ENCODE measurements at places on chromosomes 12 and 14.

- no peak for DNase-seq
Measured at GRCh38 chr14:104215706-104216334, 77.4 kb downstream of the KIF26A start.

- no peak for DNase-seq
Measured at GRCh38 chr12:78441737-78442453, 422.7 kb upstream of the SYT1 start.

DNA sequence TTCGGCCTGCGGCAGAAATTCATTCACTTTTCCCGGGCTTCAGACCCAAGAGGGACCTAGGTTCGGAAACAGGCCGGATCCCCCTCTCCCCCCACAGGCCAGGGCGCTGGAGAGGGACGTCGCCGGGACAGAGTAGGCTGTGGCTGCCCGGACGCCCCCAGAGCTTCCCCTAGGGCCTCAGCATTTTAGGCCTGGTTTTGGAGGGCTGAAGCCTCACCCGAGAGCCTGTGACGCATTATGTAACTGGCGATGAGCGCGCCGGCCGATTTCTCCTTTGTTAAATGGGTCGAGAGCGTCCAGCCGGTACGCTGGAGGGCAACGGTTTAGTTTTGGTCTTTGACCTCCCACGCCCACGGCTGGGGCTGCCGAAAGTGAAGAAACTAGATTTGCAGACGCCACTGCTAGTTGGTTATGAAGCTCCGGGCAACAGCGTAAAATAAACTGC, 657 bp downstream of the PEBP1 start:
- DNase-seq = no peak

DNA sequence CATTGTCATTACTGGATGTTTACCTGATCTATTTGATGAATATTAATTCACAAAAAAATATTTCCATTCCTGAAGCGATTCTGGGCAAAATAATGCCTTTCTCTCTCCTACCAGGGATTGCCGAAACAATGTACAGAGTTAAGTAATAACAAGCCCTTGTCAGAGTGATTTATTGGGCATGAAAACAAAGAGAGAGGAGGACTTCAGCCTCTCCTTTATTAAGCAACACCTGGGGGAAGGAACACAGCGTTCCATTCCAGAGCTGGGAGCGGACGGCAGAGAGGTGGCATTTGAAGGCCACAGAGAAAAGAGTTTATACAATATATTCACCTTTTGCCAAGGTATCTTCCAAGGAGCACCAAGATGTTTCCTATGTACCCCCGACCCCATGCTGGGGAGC, 165.8 kb downstream of the KSR2 start:
- no peak for DNase-seq

DNA sequence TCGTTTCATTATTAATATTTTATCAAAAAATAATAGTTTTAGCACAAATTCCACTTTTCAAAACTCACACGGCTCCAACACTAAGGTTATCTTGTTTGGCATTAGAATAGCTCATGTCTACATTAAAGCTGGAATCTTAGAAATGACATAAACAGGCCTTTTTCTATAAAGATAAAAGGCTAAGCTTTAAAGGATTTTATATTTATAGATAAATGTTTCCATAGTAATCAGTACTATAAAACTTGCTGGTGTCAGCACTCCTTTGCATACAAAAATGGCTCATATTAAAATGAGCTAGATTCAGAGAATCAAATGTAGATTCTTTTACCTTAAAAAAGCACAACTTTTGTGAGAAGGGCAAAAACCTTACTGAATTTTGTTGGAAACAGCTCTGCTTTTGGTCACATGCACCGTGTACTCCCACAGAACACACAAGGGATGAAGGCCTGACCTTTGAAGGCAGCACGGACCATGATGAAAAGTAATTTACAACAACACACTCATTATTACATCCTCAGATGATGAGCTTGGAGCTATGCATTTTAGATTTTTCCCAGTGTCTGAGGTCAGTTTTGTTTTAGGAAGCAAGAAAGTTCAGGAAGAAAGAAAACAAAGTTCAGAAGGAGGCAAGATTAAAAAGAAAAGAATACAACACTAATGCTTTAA, 202.8 kb downstream of the BCAT1 start:
- no peak for DNase-seq

- DNase-seq = no peak
Measured at GRCh38 chr12:80200414-80200813, 101.1 kb downstream of the OTOGL start.

- no peak for DNase-seq
Measured at GRCh38 chr12:94079566-94080340, 68.6 kb upstream of the PLXNC1 start.

DNA sequence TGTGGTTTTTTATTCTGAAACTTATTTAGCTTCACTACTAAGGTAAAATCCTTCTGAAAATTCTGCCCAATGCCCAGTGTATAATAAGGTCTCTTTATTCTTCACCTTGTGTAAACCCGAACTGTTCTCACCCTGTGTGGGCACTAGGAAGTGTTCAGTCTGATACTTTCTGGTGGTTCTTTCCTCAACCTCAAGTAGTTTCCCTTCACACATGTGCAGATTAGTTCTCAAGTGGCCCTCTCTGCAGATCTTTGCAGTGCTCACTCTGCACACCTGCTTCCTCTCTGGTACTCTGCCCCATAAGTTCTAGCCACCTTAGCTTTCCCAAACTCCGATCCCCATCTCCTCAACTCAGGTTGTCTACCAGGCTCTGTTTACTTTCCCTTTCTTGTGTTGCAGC, 61.6 kb downstream of the RAD51B start:
- no peak for DNase-seq

GRCh38 chr12:6952121-6952862, 1.1 kb downstream of the PTPN6 start:
- DNase-seq = no peak

GRCh38 chr12:75665216-75665615, 153.8 kb upstream of the KRR1 start:
- DNase-seq = no peak

- no peak for DNase-seq
Measured at GRCh38 chr12:122182887-122183587, at the start of gene LRRC43. LRRC43 (plus strand) TSS chr12:122183123; CDS start chr12:122183145, 22 bp downstream.

DNA sequence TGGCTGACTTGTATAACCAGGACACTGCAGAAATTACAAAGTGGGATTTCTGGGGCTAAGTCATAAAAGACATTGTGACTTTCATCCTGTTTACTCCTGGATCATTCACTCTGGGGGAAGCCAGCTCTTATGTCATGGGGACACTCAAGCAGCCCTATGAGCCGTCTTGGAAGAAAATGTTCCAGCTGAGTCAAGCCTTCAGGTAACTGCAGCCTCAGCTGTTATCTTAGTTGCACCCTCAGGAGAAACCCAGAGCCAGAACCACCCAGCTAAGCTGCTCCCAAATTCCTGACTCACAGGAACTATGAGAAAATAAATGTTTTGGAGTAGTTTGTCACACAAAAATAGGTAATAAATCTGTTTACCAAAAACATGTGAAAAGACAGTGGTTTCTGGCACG, 43.1 kb upstream of the GXYLT1 start:
- DNase-seq = no peak

DNA sequence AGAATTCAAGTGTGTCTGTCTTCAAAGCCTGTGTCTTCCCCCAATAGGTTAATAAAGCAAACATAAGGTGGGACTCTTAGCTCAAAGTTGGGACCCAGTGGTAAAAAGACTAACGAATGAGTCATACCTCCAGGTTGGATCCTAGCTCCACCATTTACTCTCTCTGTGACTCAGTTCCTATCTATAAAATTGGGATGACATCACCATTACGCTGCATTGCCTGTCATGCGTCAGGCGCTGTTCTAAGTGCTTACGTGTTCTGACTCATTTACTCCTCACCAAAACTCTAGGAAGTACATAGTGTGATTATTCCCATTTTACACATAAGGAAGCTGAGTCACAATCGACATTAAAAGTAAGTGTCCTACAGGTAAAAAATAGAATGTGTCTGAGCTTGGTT, 915.8 kb downstream of the VRK1 start:
- DNase-seq = no peak

GRCh38 chr14:77059276-77059915, 30.9 kb upstream of the IRF2BPL start:
- peak; percentile 55 for DNase-seq

GRCh38 chr12:19419086-19419485, 20.2 kb upstream of the AEBP2 start:
- no peak for DNase-seq

DNA sequence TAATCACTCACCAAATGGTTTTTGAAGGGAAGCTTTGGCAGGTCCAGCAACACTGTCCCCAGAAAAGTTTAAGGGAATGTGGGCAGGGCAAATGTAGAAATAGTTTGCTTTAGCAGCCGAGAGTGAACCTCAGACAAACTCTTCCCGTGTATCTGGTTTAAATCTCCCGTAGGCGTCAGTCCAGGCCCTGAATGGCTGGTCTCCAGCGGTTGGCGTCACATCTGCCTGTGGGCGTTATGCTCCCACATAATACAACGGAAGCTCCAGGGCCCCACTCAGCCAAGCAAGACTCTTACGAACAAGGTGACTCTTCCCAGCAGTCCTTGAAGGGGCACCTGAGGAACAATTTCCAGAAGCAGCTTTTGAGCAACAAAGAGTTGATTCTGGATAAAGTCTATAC, 942 bp downstream of the ZC2HC1C start:
- DNase-seq = no peak

- no peak for DNase-seq
Measured at GRCh38 chr12:96420277-96420835, 20.1 kb upstream of the CDK17 start.

- no peak for DNase-seq
Measured at GRCh38 chr12:107702106-107702505, 16.5 kb downstream of the PWP1 start.

DNA sequence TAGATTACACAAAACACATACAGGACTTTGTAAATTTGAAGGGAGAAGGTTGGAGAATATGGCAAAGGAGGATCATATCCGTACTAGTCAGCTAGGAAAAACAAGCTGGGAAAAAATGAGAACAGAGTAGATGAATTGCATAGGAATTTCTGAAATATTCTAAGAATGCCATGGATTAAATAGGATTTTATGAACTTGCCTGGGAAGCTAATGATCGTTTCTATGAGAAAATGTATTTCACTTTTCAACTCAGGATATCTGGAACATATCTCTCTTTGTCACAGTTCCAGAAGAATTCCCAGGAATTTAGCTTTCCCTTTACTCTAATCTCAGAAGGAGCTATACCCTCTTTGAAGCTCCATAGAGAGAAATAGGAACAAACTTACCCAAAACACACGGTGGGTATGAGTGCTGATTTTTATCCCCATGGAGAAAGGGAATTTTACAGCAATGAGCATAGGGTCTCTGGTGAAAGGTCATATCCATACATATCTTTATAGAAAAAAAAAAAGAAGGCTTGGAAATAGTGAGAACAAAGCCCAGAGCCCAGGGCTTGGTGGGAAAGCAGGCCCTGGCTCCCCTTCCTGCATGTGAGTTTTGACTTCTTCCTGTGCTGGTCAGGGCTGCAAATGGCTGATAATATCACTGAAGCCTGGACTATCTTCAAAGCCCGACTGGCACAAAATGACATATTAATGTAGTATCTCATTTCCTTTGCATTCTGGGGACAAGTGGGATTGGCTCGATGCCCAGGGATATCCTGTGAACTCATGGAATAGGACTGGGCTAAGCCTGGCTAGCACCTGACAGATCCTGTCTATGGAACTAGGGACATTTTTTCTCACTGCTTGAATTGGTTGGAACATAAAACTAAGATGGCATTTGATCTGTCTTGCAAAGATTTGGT, 136.3 kb downstream of the AEBP2 start:
- no peak for DNase-seq

DNA sequence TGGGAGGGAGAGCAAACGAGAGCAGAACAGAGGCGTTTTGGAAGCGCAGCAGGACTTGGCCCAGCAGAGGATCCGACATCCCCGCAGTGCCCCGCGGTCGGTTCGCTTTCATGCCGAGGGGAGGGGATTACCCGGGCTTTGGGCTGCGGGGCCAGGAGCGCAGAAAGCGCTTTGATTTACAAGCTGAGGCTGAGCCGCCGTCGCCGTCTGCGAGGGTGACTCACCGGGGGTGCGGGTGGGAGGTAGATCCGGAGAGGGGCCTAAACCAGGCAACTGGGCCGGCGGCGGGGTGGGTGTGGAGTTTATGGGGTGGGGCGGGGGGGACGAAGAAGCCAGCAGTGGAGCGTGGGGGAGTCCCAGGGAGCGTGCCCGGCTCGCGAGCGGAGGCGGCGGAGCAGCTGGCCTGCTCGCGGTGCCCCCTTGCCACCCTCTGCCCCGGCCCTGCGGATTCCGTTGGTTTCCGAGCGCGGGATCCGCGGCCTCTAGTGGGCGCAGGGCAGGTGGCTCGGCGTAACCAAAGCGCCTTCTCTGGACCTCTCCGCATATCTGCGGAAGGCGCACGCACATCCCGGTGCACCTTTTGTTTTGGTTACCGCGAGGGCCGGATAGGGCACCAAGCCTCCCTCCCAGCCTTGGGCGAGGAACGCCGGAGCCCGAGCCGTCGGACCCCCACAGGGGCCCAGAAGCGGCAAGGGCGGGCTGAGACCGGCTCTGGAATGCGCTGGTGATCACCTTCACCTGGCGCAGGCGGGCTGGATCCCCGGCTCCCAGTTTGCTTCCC, 2.6 kb downstream of the SIX4 start:
- no peak for DNase-seq

DNA sequence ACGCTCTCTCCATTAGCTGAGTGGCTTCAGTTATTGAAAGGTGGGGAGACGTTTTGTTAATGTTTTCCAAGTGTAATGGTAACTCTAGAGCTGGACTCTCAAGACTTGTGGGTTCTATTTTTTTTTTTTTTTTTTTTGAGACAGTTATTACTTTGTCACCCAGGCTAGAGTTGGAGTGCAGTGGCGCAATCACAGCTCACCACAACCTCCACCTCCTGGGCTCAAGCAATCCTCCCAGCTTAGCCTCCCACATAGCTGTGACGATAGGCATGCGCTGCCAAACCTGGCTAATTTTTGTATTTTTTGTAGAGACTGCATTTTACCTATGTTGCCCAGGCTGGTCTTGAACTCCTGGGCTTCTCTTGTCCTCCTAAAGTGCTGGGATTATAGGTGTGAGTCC, 26.2 kb downstream of the ATF1 start:
- DNase-seq = no peak

DNA sequence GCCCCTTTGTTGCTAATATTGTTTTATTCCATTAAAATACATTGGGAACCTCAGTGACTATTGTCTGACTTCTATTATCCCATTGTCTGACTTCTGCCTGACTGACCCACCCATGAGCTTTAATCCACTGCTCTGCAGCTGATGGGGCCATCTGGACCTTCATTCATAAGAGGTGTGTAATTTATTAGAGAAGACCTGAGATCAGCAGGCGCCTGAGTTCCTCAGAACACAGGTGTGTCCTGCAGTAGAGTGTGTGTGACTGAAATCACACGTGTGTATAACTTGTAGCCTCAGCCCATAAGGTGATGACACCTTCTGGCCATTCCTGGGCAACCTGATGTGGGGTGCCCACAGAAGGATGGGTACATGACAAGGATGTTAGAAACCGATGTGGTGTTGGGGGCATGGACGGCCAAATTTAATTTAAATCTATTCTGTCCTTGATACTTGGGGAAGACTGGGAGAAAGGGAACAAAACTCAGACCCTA, 821.0 kb downstream of the TMEM121 start:
- no peak for DNase-seq
